ENCODE measurements at places on chromosomes 12 and 14. TPM values are rescaled to one million over a fixed set of nuclear protein-coding genes. Genes with fewer than 3 reads are reported as not detected.

The CLEC1A gene
- total RNA-seq, result not detected

The CLECL1 gene
- total RNA-seq, result not detected

The TMCC3 gene
- total RNA-seq, result 1.6 TPM

The SETD1B gene
- total RNA-seq, result 11.8 TPM

The KLRC2 gene
- 2.2 TPM for total RNA-seq

The FITM1 gene
- not detected for total RNA-seq

The RDH16 gene
- 0.15 TPM for total RNA-seq

The PPP4R4 gene
- 0.29 TPM for total RNA-seq

The NPFF gene
- not detected for total RNA-seq

The KIF5A gene
- total RNA-seq, result 0.20 TPM

The FLVCR2 gene
- total RNA-seq, result 14.2 TPM
